Daoy (cell line): ENCODE measurements at places on chromosomes 12 and 14. TPM values are rescaled to one million over a fixed set of nuclear protein-coding genes. Genes with fewer than 3 reads are reported as not detected.

GPR84 gene
- total RNA-seq, result not detected in 2 replicates

GRIN2B gene
- total RNA-seq, result under 0.01 and 0.06 TPM in 2 replicates

RNASE3 gene
- not detected in 2 replicates for total RNA-seq

RPS26 gene
- total RNA-seq, result 1,984 and 2,181 TPM in 2 replicates

KCNH3 gene
- total RNA-seq, result 0.40 TPM in 1 of 2 replicates, not detected in the other

TEX22 gene
- 0.29 and 1.3 TPM in 2 replicates for total RNA-seq

PRPH gene
- total RNA-seq, result 0.69 TPM in 1 of 2 replicates, not detected in the other

KRT71 gene
- not detected in 2 replicates for total RNA-seq

ACVRL1 gene
- total RNA-seq, result 1.7 and 2.9 TPM in 2 replicates

DNA sequence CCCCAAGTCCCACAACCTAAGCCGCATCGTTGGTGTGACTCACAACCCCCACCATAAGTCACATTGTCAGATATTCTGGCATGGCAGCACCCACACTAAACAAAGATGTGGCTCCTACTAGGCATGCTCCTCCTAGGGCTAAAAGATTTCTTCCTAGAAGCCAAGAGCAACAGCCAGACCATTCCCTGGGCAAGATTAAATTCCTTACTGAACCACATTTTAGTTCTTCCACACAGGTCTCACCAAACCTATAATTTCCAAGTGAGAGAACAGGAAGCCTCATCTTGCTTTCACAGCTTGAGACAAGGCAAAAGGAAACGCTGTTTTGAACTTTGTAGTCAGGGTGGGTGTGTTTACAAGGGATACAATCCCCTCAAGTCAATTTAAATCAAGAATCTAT lies 632.8 kb downstream of the DIO2 start:
- DNase-seq, result peak; percentile 17

- no peak for DNase-seq
These were observed 41.6 kb upstream of the RFX4 start for GRCh38 chr12:106541201-106541600.

GRCh38 chr14:79248771-79249170 lies 962.5 kb downstream of the DIO2 start:
- no peak for DNase-seq

DNA sequence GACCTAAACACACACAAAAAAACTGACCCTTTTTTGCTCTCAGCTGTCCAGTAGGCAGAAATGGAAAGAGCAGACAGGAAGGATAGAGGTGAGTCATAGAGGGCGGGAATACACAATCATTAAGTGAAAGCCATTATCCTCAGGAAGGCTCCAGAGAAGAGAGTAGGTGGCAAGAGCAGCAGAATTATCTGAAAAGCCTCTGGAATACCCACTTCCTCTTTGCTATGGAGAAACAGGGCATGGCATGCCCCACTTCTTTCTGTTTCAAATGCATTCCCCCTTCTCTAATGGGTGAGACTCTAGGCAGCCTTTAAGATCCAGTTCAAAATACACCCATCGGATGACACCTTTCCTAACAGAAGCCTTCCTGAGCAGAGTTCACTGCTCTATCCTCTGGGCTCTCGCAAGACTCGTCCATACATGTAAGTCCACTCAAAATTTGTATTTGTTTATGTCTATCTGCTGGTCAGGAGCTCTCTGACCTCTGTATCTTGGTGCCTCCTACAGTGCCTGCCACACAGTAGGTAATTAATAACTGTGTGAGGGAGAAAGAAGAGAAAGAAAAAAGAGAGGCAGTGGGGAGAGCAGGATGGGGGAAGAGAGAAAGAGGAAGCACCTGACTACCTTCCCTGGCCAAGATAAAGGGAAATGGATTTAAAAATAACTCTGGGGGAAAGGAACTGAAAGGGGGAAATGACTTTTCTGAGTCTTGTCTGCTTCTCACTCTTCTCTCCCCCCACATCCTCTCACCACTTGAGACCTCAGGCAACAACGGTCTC lies 8.5 kb downstream of the KLHL33 start:
- DNase-seq, result peak; percentile 77

DNA sequence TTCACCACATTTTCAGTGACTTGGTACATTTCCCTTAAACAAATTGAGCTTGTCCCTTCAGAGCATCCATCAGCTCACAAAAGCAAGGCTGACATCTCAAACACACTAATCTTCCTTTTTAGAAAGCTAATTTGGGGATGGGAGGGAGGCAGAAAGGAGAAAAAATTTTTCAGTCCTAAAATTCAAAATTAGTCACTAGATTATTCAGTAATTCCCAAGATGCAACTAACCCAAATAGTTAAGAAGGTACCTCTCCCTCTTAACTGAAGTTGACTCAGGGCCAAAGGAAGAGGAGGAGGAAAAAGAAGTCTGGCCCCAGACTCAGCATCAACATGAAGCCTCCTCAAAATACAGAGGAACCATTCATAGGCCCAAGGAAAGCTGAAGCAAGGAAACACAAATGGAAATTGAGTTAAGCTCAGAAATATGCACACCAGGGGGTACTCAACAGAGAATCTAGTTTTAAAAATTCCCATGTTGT lies 21.7 kb downstream of the CBX5 start:
- DNase-seq, result peak; percentile 64

GRCh38 chr14:65001723-65002122 lies 15.0 kb downstream of the FNTB start:
- no peak for DNase-seq

DNA sequence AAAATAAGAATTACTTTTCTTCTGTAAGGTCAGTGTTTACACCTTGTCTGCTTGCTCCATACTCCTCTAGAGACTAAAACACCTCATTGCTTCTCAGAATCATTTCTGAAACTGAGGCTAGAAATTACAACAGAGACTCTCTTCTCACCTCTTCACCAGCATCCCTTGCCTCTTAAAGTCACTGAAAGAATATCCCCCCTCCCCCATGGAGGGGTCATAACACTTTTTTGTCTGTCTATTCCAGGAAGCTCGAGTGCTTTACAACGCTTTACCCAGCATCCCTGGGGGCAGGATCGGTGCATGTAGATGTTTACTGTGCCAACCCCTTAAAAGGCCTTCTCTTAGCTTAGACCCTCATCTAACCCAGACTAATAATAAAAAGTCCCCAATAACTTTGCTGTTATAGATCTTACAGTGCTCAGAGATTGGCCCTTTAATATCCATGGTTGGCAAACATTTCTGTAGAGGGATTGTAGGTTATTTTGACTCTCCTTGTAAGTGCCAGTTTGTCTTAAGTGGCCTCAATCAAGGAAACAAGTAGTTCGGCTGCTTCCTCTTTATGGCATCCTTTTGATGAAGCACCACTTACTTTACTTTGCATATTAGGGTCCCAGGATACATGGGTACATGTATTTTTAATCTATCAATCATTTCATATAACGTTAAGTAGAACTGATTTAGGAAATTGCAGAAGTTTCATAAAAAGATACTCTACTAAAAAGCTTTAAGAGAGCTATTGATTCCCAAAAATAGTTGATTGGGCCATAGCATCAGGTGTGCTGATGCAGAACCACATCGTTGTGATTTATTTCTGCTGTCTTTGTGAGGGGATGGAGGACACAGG lies 29.3 kb downstream of the PRKCH start:
- no peak for DNase-seq

DNA sequence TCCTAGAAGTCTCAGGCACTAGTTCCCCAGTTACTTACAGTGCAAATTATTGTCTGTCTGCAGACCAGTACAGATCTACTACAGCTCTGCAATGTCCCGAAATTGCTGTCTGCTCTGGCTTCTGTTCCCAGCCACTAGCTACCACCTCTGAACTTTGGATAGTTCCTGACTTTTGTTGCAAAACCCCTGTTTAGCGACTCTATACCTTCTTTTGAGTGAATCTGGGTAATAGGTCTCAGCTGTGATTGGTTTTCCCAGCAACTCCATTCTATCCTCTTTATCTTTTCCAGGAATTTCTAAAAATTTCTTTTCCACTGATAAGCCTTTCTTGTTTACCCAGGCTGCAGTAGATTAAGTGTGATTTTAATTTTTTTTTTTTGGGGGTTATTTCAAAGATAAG lies 16.8 kb downstream of the KCNJ8 start:
- no peak for DNase-seq

DNA sequence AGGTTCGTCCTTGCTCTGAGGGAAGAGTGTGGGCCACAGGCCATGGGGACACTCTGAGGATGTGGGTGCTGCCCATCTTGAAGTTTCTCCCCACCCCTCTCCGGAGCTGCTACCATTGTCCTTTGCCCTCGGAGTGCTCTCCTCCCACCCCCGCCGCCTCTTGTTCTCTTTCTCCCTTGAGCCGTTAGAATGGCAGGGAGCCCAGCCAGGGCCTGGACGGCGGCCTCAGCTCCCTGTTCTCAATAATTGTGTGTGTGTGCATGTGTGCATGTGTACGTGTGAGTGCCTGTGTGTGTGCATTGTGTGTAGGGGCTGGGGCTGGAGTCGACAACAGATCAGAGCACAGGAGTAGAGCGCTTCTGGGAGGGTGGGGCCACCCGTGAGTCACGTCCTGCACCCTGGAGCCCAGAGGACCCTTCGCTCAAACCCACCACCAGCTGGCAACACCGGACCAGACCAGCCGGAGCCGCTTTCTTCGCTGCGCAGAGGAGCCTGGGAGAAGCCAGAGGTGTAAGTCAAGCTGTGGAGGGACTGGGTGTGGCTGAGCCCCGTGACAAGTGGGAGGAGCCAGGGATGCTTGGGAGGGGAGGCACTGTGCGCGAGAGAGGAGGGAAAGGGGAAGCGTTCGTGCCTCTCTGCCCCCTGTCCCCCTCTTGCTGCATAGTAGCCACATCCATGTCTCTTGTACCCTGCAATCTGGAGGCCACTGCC lies 25.9 kb upstream of the KCNA5 start:
- DNase-seq, result no peak

DNA sequence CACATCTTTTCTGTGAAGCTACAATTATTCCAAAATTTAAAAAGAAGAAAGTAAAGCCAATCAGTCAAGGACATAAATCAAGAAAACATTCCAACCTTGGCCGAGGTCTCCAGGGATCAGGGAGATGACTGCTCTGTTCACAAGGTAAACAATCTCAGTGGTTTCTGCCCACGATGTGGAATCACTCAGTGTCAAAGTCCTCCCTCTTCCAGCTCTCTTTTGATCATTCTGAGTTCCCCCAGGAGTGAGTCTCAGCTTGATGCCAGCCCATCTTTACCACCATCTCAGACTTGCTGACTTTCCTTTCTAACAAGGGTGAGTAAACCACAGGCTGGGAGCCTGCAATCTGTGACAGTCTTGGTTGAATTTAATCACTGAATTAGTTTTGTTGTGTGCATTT lies 4.8 kb upstream of the SERPINA9 start:
- peak; percentile 56 for DNase-seq

GRCh38 chr12:54560374-54560858 lies 11.0 kb downstream of the PDE1B start:
- DNase-seq, result peak; percentile 94

DNA sequence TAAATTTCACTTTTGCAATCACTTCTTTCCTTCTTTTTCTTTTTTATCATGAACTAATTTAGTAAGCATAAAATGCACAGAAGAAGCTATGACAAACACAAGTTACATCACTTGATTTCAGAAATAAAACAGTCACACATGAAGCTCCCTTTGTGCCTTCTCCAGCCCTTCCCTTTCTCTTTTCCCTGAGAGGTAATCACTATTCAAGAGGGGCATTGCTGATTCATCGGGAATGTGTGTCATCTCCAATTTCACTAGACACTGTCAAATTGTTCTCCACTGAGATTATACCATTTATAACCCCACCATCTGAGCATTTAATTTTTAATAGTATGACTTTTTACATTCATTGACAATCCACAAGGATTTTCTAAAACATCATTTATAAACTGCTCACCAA lies 91.6 kb upstream of the PTPRQ start:
- peak; percentile 19 for DNase-seq

- no peak for DNase-seq
These were observed 251.1 kb downstream of the NAV3 start for GRCh38 chr12:78081590-78082314.

DNA sequence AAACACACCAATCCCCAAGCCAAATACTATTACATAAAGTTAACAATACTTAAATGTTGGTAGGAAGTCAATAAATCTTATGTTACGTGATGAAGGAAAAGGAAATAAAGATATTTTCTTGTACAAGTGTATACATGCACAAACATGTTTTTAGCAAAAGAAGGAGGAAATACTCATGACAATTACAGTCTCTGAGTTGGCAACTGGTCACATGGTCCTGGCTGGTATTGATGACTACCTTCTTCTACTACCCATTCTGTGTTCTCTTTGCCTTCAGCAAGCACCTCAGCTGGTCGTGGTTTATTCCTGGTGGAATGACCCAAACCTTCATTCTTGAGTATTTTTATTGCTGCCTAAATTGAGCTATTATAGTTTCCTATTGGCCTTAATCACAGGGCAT lies 84.8 kb downstream of the PLBD1 start:
- no peak for DNase-seq

DNA sequence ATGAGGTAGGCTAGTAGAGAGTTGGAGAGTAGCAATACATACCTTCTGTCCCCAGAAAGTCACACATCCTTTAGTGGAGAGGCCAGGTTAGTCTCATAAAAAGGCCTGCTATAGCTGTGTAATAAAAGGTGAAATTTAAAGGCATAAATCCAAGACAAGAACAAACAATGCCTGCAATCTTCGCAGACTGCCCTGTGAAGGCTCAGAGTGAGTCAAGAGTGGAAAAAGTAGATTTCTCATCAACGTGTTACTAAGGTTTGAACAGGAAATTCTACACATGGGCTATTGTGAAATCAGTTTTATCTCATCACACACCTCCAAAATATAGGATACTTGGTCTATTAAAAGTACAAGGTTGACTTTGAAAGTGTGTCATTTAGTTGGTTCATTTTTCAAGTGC lies at the start of gene KLRC1:
Gene KLRC1 (minus strand): TSS at position 222 of the 400 bp plus-strand sequence. CDS start 2,221 bp downstream, outside the sequence.
- DNase-seq, result no peak

GRCh38 chr12:52872644-52873389 lies 24.0 kb upstream of the KRT78 start:
- peak; percentile 45 for DNase-seq

DNA sequence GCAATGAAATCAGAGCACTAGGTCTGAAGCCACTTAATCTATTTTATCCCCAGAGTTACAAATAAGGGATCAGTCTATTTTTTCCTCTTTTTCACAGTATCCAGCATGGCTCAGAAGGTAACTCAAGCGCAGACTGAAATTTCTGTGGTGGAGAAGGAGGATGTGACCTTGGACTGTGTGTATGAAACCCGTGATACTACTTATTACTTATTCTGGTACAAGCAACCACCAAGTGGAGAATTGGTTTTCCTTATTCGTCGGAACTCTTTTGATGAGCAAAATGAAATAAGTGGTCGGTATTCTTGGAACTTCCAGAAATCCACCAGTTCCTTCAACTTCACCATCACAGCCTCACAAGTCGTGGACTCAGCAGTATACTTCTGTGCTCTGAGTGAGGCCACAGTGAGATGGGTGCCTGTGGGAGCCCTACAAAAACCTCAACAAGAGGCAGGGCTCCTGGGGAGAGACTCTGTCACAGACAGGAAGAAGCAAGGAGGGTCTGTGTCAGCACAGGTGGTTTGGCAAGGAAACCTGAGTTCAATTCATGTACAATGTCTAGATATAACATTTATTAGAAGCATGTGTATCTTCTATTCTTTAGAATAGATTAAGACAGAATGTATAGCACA lies 334.3 kb upstream of the OR4E1 start:
- no peak for DNase-seq

DNA sequence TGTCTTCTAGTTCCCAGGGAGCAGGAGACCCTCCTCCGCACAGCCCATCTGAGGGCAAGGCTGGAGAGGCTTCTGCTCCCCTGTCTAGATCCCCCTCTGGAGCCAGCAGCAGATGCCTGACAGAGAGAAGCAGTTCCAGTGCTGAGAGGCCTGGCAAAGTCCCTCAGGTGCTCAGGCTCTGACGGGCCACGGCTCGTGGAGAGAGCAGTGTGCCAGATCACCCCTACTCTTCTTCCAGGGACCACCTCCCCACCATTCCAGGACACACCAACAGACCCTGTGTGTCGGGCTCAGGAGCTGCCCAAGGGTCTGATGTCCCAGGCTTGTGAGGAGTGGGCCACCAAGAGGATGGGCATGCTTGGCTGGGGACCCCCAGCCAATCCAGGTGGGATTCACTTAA lies 22.5 kb upstream of the C14orf180 start:
- DNase-seq, result no peak
